ENCODE measurements at places on chromosomes 3 and 15. TPM values are rescaled to one million over a fixed set of nuclear protein-coding genes. Genes with fewer than 3 reads are reported as not detected.

The SMCO1 gene
- not detected for polyA plus RNA-seq

The EOMES gene
- polyA plus RNA-seq: 0.05 TPM

The NR2E3 gene
- 0.80 TPM for polyA plus RNA-seq

The CELF6 gene
- 13.6 TPM for polyA plus RNA-seq

- no peak for DNase-seq
Observed at GRCh38 chr3:176430244-176431037, 766.8 kb downstream of the TBL1XR1 start.

- no peak for DNase-seq
Observed at GRCh38 chr3:73107676-73108187, 46.3 kb downstream of the EBLN2 start.

- DNase-seq: no peak
Observed at GRCh38 chr3:8768364-8769087, 887 bp downstream of the OXTR start.

GRCh38 chr3:69409831-69410230 lies 23.9 kb upstream of the FRMD4B start:
- DNase-seq: no peak

- peak; percentile 31 for DNase-seq
Observed at GRCh38 chr3:177195242-177195991, 1.9 kb downstream of the TBL1XR1 start.

GRCh38 chr15:78681281-78682003 lies 40.4 kb upstream of the CHRNB4 start:
- no peak for DNase-seq

DNA sequence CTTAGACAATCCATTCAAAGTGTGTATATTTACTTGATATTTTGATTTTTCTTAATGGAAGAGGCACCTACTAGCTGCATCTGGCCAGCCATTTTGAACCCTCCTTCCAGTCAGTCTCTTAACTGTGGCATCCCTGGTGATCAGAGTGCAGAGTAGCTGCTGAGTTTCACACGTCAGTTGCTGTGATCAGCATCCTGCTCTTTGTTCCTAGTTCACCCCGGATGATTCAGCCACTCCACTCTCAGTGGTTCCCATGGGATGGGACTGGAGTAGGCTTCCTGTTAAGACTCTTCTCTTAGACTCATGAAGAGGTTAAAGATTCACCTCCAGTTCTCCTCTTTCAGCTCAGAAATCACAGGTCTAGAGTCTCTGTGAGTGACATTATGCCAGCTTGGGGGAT lies 75.8 kb downstream of the STXBP5L start:
- DNase-seq: no peak

DNA sequence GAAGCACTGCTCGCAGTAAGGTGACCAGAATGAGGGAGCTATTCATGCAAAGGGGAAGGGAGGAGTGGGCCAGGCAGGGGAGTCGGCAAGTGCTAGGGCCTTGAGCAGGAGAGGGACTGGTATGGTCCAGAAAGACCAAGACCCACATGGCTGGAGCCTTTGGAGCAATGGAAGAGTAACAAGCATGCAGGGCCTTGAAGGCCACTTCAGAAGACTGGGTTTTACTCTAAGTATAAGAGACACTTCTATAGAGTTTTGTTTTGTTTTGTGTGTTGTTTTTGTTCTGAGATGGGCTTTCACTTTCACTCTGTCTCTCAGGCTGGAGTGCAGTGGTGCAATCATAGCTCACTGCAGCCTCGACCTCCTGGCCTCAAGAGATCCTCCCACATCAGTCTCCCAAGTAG lies 42.0 kb downstream of the BFSP2 start:
- no peak for DNase-seq

DNA sequence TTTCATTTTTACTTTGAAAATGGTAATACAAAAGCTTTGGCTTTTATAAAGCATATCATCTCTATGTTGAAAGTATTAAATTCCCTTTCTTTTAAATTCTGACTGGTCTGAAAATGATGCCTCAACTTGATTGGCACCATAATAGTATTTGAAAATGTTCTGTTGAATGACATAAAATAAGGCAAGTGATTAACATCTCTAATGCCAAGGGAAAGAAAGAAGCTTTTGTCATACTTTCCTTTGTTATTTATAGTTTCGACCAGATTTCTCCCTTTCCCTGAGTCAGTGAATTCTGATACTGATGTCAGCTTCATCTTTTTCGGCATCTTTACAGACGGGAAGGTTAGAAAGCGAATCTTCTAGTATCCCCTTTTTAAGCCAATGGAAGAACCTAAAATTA lies 3.4 kb upstream of the AP4E1 start:
- no peak for DNase-seq

Data from pancreas (tissue), 10 donors.